ENCODE measurements at places on chromosomes 2 and 18.

DNA sequence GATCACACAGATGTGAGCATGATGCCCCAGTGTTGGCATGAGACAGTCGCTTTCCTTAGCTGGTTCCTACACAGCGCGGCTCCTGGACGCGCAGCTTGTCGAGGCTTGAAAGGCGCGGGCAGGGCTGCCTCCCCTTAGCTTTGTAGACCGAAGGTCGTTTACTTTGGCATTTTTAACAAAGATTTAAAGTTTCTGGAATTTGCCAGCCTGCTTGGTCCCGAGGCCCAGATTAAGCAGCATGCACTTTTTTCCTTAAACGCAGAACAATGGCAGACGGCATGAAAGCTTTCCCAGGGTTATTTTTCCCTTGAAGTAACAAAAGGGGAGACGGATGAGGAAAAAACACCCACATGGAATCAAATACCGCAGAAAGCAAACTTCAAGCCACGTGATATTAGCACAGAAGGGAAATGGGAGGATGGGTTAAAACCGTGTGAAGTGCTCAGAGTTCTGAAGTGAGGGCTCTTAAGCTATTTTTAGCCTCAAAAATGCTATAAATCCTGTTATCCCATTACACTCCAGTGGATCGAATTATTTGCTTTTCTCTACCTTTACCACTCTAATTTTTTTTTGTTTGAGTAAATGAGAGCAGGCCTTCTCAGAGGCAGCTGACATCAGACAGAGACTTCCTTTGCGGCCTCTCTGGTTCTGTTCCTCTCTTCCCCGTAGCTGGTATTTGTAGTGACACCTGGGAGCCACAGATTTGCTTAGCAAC is 55.7 kb downstream of the NPAS2 start:
- ATAC-seq = peak; percentile 77

- ATAC-seq = no peak
Measured at GRCh38 chr2:6081955-6082624, 389.9 kb downstream of the SOX11 start.

DNA sequence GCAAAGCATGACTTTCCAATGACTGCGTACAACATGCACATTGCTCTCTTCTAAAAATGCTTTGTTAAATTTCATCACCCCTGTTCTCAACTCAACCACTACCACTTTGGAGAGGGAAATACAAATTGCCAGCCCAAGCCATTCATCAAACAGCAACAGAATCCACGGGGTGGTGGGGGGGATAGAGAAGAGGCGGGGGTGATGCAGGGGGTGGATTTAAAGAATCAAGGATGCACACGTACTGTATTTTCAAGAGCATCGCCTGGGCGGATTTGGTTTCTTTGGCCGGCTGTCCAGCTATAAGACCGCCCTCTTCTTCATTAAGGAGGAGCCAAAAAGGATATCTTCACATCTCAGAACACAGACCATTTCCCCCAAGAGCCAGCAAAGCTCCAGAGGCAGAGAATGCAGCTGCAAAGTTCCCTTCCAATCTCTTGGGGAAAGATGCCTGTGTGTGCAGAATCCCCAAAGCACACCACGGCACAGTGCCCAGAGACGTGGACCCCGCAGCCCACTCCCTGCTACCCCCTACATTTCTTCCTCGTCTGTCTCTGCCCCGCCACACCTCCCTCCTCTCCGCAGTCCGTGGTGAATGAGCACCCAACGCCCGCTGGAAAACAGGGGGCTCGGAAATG is 977 bp downstream of the SLC8A1 start:
- no peak for ATAC-seq

DNA sequence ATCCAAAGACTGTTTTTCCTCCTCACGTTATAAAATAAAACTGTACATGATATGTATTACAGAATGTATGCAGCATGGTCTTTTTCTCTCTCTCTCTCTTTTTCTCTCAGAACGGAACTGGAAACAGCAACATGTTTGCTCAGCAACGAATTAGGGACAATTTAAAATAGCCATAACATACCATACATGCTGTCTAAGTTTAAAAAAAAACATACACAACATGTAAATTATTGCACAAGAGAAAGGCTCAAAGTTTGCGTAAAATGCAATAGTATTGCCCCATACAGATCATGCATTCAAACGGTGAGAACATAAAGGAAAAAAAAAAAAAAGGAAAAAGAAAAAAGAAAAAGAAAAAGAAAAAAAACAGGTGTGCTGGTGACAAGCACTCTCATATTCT is 93.6 kb downstream of the BCL11A start:
- no peak for ATAC-seq

- ATAC-seq = peak; percentile 63
Measured at GRCh38 chr2:105887256-105887655, 142.5 kb downstream of the NCK2 start.

DNA sequence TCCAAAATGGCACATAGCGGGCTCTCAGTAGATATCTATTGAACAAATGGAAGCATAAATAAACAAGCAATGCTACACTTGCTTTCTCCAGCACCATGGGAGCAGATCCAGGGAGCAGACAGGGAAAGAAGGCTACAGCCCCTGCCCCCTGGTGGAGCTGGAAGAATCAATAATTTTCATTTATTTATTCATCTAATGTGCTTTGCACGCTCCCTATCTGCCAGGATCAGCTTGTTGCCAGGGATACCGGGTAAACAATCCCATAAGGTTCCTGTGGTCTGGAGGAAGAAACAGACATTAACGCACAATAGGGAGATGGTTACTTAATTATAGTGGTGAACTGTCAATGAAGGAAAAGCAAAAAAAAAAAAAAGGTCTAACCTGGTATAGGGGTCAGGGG is 40.1 kb upstream of the CLASP1 start:
- ATAC-seq = no peak

DNA sequence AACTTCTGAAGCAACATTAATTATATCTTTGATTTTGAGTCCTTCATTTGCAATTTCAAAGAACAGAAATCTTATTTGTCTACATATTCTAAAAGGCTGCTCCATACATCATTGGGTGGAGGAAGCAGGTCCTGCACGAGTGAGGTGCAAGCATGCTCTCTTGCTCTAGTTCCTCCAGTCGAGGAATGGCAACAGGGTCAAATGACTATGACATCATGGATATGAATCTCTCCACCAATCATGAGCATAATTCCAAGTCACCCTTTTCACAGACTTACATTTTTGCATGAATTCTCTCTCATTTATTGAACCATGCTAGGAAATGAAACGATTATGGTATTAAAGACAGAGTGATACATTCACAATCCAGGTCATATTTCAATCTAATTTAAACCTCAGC is 608.8 kb upstream of the SOX11 start:
- no peak for ATAC-seq

DNA sequence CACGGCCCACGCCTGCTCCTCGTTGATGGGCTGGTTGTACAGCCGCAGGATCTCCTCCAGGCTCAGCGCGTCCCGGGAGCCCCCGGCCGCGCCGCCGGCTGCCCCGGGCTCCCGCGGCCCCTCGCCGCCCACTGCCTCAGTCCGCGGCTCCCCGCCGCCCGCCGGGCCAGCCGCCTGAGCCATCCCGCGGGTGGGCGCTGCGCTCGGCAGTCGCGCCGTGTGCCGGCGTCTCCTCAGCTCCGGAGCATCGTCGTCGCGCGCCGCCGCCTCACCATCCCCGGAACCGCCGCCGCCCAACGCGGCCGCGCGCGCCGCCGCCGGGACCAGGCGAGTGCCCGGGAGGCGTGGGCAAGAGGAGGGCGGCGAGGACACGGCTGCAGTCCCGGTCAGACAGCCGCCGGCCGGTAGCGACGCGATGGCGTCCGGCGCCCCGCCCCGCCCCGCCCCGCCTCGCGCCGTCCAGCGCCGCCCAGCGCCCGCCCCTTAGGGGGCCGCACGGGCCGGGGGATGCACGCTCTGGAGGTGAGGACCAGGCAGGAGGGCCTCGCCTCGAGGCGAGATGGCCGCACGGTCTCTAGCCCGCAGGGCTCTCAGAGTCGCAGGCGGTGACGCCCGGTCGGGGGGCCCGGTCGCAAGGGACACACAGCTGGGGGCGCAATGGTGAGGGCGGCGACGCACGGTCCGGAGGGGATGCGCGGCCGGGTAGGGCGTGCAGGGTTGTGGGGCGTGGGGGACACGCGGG is at the start of gene SPIRE1:
Gene SPIRE1 (minus strand): TSS at position 424 of the 742 bp plus-strand sequence. CDS start 241 bp downstream, at position 183.
- peak; percentile 66 for ATAC-seq

All from activated T-helper 17 cell treated with anti-CD3 and anti-CD28 coated beads, Interleukin-2, amount 50 U/mL, for 72 hours (primary cell).